ENCODE measurements at places on chromosomes 6 and 20.
A peak's percentile ranks its signal among the peaks of the same experiment; 100 is the strongest.

GRCh38 chr6:8825726-8826125, 390.4 kb upstream of the SLC35B3 start:
- DNase-seq: no peak

DNA sequence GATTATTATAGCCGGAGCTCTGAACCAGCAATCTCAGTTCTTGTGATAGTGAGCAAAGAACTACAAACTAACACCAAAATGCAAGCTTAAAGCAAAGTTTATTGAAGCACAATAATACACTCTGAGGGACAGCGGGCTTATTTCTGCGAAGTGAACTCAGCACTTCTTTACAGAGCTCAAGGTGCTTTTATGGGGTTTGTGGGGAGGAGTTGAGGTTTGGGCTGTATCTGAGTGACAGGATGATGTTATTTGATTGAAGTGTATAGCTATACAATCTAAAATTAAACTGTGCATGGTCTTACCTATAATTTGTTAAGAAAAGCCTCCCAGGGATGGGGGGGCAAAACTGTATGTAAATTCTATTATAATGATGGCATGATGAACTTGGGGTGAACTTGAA, 1.0 kb upstream of the HFE start:
- peak; percentile 18 for DNase-seq

DNA sequence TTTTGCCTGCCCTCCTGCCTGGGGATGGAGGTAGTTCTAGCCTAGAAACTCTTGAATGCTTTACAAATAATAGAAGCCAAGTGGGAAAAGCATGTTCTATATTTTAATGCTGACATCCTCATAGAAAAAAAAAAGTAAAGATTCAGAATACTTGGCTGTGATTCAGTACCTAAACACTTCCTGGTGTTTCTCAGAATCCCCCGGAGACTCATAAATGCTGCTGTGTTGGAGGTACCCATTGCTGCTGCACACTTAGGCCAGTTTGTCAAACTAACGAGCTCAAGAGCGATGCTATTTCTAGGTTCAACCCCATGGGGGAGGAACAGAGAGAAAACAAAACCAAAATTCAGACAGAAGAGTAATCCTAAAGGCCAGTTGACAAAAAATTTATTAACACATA, 38.8 kb upstream of the ZFP64 start:
- DNase-seq: no peak

- no peak for DNase-seq
These were observed 89.4 kb downstream of the ECT2L start for GRCh38 chr6:138885156-138885819.

DNA sequence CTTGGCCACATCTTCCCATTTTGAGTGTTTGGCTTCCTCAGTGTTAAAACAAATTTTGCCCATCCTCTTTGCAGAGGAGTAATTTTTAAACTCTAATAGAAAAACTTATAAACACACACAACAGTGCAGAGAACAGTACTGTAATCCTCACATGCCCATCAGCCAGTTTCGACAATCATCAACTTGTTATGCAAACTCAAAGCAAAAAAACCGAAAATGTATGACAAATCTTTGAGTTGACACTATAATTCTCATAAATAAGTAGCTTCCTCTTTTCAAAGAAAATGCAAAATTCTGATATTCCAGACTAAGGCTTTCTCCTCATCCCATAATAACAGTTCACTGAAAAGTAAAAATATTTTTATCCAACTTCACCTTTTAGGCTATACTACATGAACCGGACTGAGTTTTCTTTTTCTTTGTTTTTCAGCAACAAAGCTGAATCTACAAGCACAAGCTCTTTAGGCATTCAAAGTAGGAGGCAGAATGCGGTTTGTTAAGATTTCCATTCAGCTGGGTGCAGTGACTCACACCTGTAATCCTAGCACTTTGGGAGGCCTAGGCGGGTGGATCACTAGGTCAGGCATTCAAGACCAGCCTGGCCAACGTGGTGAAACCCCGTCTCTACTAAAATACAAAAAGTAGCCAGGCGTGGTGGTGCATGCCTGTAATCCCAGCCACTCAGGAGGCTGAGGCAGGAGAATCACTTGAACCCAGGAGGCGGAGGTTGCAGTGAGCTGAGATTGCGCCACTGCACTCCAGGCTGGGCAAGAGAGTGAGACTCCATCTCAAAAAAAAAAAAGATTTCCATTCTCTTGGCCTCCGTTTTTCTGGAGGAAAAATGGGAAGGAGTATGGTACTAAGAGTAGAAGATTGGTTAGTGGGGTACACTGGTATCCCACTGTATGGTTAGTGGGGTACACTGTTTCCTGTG, 74.8 kb downstream of the GCNT2 start:
- DNase-seq: no peak

DNA sequence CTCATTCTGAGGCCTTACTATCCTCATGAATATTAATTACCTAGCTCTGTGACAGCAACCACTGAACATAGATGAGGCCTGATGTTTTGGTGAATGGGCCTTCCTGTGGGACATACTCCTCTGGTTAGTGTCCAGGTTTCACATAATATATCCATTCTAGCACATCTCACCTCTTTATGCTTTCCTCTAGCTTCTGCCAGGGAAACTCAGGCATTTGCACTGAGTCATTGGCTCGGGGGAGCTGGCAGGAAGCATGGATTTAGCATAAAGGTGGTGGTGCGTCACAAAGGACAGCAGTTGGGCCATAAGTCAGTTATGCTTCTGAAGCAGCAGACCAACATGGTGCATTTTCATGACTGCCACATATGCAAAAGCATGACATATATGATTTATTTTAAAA, 37.5 kb upstream of the TMEM170B start:
- no peak for DNase-seq

GRCh38 chr6:111844921-111845320, 28.3 kb downstream of the FYN start:
- no peak for DNase-seq

DNA sequence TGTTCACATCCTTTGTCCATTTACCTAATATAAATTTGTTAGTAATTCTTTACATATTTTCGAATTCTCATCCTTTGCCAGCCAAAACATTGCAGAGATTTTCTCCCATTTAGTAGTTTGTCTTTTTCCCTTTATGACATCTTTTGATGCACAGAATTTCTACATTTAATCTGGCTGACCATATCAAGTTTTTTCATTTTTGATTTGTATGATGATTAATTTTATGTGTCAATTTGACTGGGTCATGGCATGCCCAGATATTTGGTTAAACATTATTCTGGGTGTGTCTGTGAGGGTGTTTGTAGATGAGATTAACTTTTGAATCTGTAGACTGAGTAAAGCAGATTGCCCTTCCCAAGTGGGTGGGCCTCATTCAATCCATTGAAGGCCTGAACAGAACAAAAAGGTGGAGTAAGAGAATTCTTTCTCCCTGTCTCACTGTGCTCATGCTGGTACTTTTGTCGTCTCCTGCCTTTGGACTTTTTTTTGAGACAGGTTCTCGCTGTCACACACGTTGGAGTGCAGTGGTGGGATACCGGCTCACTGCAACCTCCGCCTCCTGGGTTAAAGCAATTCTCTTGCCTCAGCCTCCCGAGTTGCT, 72.1 kb upstream of the EPB41L1 start:
- DNase-seq: no peak

GRCh38 chr6:31083742-31084354, 28.5 kb downstream of the C6orf15 start:
- DNase-seq: peak; percentile 23

DNA sequence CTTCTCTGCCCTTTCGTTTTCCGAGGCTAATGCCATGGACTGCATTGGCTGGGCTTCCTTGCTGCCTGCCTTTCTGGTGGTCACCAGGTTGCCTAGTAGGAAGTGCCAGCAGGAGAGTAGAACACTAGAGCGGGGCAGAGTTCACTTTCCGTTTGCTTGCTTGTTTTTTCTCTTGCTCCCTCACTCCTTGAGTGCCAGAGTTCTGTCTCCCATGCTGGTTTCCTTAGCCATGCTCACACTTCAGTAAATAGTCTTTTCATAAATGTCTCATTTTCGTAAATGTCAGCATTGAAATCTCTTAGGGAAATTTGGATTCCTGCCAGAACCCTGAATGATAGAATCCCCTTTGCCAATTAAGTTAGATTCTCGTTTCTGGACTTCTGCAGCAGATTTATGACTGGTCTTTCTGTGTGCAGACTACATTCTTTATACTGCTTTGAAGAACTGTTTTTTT, 63.9 kb downstream of the FAM83B start:
- DNase-seq: no peak

GRCh38 chr20:54497931-54498718, 22.7 kb downstream of the DOK5 start:
- DNase-seq: no peak

DNA sequence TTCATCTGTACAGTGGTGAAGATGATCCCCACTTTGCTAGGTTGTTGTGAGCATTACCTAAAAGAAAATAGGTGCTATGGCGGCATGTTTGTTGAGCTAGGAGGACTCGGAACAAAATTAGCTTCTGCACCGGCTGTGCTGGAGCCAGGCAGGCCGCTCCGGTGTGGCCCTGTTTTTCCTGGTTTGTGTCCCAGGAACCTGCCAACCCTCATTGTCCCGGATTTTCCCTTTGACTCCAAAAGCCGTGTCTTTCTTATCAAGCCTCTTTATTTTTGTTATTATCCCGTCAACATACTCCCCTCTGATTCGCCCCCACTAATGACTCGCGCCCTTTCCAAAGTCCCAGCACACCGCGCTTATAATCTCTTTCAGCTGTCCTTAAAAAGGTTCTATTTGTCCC, 117.0 kb downstream of the MYLK4 start:
- no peak for DNase-seq

- DNase-seq: no peak
These were observed 148.1 kb downstream of the UBE3D start for GRCh38 chr6:82917346-82918064.

GRCh38 chr20:44746367-44747165, 901 bp downstream of the KCNK15 start:
- no peak for DNase-seq

GRCh38 chr6:54098450-54099044, 12.7 kb upstream of the MLIP start:
- DNase-seq: no peak

DNA sequence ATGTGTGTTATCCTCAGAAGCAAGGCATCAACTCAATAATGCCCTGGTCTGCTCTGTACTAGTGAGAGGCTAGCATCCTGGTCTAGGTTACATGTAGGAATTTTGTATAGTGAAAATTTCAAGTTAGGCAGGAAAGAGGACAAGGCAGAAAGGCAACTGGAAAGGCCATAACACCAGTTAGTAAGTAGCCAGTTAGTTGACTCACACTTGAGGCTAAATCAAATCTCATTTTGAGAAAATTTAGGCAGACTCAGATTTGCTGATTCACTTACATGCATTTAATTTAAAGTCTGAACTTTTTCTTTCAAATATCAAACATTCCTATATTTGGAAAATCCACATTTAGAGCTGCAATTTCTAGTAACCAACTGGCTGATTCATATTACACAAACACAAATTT, 184.5 kb upstream of the TCF21 start:
- no peak for DNase-seq

DNA sequence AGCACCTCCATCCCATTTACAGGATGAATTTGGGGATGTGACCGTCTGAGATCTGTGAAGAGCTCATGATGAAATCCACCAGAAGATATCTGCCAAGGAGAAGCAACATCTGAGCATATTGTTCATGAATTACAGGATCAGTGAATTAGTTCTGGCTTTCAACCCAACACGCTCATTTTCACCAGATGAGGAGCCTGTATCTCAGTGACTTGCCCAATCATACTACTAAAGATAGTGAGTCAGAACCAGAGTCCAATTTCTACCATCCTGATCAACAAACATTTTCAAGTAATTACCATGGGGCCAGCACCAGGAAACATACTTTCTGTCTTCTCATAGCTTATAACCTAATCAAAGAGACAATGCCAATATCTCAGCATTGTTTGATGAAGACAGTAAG, 116.6 kb downstream of the ZDHHC14 start:
- no peak for DNase-seq

- DNase-seq: peak; percentile 5
These were observed 238.6 kb downstream of the LRFN2 start for GRCh38 chr6:40348591-40348990.

GRCh38 chr6:127793396-127793795, 107.5 kb downstream of the THEMIS start:
- no peak for DNase-seq

DNA sequence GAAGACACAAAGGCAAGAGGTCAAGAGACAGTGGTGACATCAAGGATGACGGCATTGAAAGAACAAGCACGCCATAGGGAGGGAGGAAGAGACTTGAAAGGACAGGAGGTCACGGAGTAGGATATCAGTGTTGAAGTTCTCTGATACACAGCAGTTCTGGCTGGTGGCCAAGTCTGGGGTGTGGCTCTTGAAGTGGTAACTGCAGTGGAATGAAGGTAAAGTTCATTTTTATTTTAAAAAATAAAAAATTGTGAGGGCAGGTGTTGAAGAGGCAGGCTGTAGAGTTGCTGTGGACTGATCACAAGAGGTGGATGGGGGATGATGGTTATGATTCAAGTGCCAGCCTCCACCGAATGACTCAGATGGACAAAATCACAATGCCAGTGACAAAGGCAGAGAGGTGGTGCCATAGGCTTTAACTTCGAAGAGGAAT, 53.2 kb upstream of the BMP2 start:
- DNase-seq: no peak

DNA sequence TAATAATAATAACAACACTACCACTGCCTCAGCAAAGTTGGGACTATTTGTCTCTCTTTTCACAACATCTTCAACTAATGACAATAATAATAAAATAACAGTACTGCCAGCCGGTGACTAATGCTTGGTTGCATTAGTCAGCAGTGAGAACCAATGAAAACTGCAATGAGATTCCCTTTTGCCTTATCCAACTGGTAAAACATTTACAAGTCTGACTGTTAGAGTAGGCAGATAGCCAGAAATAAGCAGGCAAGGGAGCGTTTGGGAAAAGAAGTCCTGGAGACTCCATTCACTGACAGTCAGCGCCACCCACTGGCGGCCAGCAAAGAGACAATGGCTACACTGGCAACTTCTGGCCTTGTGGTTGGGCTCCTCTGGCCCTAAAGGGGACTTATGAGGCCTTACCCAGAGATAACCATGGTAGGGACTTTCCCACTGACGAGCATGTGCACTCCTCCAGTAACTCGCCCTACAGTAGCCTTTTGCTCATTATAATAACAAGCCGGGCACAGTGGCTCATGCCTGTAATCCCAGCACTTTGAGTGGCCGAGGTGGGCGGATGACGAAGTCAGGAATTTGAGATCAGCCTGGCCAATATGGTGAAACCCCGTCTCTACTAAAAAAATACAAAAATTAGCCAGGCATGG, 3.4 kb upstream of the NSFL1C start:
- no peak for DNase-seq

GRCh38 chr6:142459271-142459670, 157.5 kb downstream of the ADGRG6 start:
- no peak for DNase-seq

GRCh38 chr6:131629651-131630050, 1.6 kb upstream of the MED23 start:
- no peak for DNase-seq
